ENCODE measurements at places on chromosomes 7 and 10.

GRCh38 chr7:31958226-31958625 is 112.0 kb downstream of the PDE1C start:
- no peak for DNase-seq

DNA sequence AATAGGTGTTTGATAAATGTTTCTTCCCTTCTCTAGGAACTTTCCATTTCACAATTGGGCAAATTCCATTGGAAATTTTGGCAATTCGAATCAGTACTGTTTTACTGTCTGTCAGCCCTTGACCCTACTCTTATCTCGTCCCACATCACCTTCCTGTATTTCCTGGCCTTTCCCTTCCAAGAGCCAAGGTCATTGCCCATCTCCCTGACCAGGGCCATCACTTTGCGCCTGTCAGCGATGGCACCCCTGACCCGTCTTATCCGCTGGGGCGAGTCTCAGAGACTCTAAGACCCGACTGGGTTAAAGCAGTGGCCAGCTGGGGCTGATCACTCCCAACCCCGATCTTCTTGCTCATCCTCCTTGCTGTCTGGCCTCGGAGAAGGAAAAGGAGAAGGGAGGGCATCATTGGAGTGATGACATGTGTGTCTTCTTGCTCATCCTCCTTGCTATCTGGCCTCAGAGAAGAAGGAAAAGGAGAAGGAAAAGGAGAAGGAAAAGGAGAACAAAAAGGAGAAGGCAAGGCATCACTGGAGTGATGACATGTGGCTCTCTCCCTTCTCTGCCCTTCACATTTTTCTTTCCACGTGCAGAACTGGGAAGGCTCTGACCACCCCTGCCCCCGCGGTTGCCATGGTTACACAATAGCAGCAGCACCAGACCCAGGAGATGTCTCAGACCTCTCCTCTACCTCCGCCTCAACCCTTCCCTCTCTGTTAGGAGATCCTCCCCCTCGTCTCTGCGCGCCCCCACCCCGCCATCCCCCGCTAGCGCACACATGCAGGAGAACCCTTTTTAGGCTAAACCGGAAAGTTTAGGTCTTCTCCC is 2.0 kb downstream of the SEMA3D start:
- no peak for DNase-seq

DNA sequence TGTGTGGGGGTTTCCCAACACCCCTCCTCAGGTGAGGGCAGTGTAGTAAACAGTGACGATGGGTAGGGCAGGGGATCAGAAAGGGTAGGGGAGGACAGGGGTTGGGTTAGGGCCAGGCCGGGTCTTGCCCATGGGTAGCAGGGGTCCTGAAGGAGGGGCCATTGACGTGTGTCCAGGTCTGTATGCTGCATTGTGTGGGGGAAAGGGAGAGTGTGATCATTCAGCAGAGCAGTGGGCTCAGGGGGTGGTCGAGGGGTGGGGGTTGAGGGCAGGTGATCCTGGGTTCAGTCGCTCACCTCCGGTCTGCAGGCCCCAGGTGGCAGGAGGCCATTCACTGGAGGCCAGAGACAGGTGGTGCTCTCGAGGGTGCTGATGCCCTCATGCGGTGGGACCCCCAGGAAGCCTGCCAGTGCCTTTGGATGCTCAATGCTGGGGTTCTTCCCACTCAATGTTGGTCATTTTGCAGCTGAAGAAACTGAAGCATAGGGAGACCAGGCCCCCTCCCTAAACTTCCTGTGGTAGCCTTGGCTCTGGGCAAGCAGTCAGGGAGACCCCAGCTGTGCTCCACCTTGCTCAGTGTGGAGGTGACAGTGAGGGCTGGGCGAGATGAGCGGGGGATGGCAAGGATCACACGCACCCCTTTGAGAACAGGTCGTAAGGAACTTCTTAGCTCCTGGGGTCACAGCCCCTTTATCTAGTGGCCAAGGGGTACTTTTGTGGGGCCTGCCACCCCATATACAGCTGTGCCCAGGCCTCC is 48.8 kb upstream of the CAMK2B start:
- no peak for DNase-seq

DNA sequence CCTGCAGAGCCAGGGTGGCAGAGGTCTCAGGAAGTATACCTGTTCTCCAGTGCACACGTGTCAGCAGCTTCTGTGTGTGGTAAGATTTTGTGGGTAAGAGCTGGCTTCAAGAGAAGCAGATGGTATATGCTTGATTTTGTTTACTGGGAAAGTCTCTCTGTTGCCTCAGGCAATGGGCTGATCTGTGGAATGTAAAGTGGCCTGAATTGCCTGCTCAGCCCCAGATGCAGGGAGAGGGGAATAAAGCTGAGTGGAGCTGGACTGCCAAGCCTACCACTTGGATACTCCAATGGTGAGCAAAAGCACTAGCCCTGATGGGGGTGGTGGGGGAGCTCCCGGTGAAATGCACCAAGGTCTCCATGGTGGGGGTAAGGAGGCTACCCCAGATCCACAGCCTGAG is 156.1 kb downstream of the WDR11 start:
- DNase-seq = no peak

DNA sequence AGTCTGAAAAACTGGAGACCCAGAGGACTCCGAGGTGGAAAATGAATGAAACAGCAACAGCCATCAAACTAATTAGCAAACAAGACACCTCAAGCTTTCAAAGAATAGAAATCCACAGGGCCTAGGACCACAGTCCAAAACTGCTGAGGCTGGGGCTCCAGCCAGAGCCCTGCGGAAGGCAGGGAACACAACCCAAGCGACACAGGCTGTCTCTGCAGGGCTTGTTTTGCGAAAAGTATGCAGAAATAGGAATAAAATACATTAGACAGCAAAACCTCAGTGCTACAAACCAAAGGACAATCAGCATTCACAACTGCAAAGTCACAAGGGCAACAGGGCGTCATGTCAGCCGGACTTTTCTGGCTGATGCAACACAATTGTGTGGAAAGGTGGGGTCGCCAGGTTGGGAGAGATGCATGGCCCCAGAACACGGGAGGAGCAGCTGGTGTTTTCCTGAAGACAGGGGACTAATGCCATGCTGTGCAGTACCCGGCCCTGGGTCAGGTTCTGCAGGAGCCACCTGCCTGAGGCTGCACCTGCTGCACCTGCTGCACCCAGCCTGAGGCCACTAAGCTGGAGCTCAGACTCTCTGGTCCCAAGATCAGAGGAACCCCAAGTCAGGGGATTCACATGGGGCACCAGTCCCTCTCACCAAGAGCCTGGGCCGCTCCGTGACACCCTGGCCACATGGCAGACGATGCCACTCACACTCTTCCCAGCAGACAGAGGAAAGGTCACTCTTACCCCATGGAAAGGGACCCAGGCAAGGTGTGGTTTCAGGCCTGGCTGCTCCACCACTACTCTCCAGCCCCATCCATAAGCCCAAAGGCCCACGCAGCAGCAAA is 74.2 kb downstream of the MAD1L1 start:
- DNase-seq = no peak

GRCh38 chr7:138885383-138886147 is 87.6 kb upstream of the ATP6V0A4 start:
- no peak for DNase-seq
